ENCODE measurements at places on chromosomes 7 and 10.

DNA sequence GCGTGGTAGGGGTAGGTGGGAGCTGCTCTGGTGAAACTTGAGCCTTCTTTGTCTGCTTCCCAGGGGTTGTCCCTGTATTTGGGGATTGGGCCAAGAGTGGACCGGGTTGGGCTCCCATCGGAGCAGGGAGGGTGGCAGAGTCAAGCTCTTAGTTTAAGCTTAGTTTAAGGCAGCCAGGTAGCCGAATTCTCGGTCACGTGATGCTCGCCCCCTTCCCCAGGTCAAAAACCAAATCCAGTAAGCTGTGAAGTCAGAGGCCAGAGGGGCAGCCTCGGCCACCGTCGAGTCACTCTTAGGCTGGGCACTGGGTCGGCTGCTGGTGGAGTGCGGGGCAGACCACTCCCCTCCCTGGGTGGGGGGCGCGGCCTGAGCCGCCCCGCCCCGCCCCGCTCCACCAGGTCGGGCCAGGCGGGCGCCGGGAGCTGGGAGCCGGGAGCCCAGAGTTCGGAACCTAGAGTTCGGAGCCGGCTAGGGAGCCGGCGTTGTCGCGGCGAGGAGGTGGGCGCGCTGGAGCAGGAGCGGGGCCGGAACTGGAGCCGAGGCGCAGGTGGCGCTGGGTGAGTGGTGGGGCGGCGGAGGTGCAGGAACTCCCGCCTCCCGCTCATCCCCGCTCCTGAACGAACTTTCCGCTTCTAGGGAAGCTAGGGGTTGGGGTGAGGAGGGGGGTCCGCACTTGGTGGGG, 2.8 kb upstream of the LZTS2 start:
- no peak for DNase-seq

DNA sequence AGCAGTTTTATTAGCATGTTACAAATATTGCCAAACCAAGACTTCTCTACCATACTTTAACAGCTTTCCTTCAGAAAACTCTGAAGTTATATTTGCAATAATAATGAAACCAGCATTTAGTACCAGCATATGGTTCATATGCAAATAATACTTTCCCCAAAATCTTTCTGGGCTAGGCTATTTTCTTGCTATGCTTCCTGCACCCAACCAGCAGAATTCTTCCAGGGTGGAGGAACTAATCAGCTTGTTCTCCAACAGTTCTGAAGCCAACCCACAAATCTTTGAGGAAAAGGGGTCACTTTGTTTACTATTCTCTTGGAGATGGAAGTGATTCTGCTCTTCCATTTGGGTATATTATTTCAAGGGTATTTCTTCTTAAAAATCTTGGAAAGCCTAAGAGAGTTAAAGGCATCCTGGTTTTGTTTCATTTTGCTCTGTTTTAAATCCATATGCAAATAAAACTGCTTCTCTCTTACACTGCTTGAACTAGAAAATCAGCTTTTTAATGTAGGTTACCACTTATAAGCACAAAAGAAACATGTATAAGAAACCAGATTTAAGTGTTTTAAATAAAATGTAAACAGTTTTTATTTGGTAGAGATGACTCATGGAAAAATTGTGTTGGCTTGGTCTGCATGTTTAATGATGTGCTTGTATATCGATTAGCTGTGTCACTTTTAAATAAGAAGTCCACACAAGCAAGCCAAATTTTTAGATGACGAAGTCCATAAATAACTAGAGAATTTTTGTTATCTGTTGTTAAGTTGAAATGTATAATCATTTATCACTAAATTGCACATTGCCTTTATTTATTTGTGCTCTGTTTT, 103.7 kb downstream of the HECTD2 start:
- no peak for DNase-seq

DNA sequence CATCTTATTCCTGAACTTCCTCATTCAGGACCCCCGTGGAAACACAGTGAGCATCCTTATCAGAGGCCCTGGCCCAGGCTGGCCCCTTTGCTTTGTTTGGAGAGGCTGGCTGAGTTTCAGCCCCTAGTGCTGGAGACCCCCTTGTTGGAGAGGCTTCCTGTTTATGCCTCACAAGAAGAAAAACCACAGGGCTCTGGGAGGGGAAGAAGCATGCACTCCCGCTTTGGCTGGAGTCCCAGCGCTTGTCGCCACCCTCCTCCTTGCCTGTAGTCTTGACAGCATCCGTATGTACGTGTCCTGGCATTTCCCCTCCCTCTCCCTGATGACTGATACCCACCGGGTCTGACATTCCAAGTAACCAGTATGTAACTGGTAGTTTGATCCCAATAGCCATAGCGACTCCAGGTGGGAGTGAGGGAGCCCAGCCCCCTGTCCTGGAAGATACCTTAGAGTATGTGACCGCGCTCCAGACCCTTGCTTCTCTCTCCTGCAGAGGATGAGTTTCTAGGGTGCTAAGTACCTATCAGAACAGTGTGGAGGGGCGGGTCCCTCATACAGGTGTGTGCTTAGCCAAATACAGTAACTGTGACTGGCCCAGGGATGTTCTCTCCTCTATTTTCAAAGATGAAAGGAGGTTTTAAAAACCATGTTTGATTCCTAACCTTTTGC, 6.9 kb upstream of the ATP6V0E2 start:
- no peak for DNase-seq

- no peak for DNase-seq
Measured at GRCh38 chr10:6737080-6737641, 157.1 kb upstream of the PRKCQ start.

DNA sequence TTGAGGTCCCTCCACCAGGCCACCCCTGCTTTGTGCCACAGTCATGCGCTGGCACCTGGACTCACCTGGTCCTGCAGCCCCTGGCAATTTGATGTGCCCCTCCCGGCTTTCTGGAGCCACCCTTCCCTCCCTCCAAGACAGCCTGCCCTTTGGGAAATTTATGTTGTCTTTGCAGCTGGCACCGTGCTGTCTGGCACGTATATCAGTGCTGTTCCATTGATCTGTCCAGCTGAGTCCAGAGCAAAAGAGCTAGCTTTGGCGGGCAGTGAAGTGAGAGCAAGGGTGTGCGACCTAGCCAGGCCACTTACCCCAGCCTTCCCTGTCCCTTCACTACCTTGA, 5.7 kb downstream of the RARRES2 start:
- DNase-seq: no peak

- DNase-seq: no peak
Measured at GRCh38 chr7:18541181-18541870, 45.8 kb downstream of the HDAC9 start.

All from NCI-H1694 (cell line).